Stimulated activated naive CD4-positive, alpha-beta T cell treated with Interleukin-2 at 50 U/mL for 16 hours (primary cell): ENCODE measurements at places on chromosomes 7 and 10.

DNA sequence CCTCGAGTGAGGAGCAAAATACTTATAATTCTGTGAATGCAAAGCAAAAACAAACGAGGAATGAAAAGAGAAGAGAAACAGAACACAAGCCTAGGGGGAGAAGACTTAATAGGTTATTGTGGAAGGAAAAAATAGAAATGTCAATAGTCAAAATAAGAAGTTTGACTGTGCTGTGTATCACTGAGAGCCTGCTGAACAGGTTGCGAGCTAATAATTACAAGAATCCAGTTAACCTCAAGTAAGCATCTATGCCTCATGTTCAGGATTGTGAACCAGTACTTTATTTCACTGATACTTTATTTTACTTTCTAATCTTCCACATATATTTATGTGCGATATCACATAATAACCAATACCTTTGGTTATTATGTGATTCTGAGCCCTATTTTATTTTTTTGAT is 316.7 kb downstream of the OTUD1 start:
- DNase-seq, result no peak

DNA sequence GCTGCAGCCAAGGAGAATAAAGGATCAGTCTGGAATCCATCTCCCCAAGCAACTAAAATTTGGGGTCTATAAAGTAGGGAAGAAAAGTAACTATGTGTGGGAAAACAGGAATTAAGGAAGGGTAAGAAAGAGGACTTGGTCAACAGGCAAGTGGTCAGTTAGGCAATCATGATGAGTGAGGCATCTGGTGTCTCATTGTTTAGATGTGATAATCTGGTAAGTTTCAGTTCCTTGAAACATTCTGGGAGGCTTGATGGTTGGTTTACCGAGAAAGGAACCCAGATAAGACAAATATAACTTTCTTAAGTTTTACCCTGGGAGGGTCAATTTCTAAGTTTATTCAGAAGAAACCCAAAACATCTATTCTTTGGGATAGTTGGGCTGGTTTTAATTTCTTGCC is 22.3 kb downstream of the HYAL4 start:
- DNase-seq, result no peak

DNA sequence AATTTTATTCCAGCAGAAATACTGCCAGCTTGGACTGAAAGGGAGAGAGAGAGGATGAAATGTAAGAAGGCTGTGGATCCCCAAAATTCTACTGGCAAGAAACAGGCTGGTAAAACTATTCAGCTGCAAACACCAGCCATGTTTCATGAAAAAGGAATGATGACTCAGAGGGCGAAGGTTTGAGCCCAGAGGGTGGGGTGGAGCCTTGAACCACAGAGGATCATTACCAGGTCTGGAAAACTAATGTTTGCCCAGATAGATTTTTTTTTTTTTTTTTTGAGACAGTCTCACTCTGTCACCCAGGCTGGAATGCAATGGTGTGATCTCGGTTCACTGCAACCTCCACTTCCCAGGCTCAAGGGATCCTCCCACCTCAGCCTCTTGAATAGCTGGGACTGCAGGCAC is 41.7 kb upstream of the NRF1 start:
- DNase-seq, result no peak

- DNase-seq, result no peak
Measured at GRCh38 chr10:65501259-65501658, 1424.6 kb upstream of the LRRTM3 start.

DNA sequence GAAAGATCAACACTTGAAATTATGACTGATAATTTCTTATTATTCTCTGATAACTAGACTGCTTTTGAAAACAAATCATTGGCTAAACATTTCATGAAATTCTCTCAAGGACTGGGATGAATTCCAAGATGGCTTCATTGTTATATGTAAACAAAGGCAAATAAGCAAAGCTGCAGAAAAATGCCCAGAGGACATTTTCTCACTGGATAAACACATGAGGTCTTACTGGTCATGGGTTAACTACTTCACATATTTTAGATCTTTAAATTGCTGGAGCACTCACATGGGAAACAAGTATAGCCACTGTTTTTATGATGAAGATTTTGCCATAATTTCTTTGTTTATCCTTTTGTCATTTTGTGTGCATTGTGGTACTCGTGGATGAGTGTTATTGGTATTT is 239.1 kb downstream of the PHF14 start:
- no peak for DNase-seq

DNA sequence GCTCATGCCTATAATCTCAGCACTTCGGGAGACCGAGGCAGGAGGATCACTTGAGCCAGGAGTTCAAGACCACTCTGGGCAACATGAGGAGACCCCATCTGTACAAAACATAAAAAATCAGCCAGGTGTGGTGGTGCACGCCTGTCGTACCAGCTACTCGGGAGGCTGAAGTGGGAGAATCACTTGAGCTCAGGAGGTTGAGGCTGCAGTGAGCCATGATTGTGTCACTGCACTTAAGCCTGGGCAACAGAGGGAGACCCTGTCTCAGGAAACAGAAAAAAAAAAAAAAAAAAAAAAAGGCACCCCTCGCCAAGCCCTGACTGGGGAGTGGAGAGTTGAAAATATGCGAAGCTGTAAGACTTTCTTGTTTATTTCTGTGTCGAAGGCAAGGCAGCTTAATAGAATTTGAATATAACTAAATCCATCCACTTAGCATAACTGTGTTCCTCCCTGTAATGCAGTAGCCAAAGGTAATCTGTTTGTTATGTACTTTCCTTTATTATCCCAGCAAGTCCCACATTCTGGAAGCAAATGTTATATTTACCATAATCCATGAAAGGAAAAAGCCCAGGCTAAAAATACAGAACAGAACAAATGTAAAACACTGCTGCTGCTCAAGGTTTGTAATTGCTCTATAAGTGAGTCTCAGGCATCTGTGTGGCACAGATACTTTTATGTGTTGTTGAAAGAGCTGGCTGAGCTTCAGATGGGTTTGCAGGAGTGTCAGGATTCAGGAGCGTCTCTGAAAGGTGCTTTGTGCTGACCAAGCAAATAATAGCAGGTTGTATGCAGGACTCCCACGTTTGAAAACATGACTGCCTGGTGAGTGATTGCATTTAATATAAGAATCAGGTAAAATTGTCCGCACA is 127.2 kb downstream of the CELF2 start:
- no peak for DNase-seq

- DNase-seq, result no peak
Measured at GRCh38 chr7:25964483-25964991, 187.5 kb upstream of the NFE2L3 start.

- DNase-seq, result no peak
Measured at GRCh38 chr10:110717781-110718589, 73.8 kb downstream of the RBM20 start.

DNA sequence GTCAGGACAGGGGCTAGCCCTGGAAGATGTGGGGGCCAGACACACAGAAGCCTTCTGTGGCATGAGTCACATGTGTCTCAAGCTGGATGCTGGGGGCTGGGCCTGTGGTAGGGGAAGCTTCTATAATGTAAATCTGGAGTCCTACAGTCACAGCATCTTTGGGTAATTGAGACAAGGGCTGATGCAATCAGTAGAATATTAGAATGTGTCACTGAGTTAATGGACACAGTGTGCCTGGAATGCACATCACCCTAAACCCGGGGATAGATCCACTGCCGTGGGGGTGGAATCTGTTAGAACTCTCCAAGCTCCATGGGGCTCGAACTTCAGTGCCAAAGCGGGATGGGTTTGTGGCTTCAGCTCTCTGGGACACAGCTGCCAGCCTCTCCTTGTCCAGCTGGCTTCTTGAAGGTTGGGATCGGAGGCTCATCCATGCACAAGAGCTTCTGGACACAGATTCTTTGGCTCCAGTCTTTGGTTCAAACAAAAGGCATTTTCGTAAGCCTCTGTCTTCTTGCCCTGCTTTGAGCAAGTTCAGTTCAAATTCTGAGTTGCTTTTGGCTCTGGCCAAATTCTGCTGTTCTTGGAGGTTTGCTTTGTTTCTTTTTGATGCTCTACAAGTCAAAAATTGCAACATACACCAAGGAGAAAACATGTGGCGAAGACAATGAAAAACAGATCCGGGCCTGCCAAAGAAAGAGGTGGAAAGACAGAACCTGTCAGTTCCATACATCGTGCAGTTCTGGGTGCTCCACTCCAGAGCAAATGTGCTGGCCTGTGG is 194.8 kb upstream of the ZNF32 start:
- no peak for DNase-seq

DNA sequence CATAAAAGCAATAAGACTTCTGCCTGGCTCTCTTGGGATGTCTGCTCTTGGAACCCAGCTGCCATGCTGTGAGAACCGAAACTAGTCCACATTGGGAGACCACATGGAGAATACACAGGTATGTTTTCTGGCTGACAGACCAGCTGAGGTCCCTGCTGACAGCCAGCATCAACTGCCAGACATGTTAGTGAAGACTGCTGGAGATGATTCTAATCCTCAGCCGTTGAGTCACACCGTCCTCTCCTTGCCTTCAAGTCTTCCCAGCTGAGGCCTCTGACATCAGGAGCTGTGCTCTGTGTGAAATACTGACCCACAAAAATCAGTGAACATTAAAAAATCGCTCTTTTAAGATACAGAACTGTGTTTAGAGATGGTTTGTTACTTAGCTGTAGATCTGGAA is 36.9 kb upstream of the AGR2 start:
- DNase-seq, result no peak

- DNase-seq, result no peak
Measured at GRCh38 chr7:155916926-155917655, 104.8 kb upstream of the SHH start.

DNA sequence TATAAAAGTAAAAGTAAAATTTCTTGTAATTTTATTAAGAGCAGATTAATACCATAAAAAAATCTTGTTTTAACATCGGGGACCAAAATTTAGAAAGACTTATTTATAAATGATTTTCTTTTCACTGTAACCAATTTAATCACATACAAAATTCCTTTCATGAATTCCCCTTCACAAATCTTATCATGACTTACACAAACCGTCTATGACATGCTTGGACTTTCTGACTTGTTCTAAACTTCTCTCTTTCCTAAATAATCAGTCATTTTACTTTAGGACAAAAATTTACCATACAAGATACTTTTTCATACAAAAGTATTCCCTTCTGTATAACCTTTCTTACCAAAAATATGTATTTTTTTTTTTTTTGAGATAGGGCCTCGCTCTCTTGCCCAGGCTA is 9.3 kb downstream of the CROT start:
- DNase-seq, result no peak

GRCh38 chr7:80346704-80347103 is 165.2 kb downstream of the GNAT3 start:
- DNase-seq, result no peak

DNA sequence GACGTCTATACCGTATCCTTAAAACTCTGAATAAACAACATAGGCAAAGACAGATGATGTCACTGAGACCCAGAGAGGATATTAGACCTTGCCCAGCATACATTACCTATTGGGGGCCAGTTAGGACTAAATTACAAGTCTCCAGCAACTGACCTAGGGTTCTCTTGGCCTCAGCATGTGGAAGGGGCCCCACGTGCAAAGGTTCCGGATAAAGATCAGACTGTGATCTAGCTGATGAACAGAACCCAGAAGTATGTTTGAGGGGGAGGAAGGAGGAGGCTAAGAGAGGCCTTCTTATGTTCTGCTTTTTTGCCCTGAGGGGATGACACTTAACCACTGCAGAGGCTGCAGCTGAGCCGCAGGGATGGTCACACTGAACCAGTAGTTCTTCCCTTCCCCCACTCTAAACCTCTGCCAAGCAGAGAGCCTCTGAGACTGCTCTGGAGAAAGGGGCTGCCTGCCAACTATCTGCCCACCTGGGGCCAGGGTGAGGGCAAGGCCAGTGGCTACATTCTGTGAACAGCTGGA is 24.0 kb upstream of the KMT2C start:
- DNase-seq, result no peak

- DNase-seq, result no peak
Measured at GRCh38 chr7:13151978-13152377, 464.5 kb downstream of the ARL4A start.

DNA sequence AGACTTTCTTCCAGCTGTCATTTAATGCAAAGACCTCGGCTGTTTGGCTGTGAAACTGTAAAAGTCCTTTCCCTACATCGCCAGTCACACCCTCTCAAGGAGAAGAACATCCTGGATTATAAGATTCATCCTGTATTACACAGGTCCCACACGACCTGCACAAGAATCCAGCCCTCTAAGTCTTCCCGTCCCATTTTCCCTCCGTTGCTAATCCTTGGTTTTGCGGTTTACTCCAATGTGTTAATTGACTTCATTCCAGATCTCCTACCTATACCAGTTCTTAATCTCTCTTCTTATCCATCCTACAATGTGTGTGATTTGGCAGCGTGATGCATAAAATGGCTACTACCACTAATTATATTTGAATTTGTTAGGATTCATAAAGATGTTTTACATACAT is 110.4 kb downstream of the COL28A1 start:
- DNase-seq, result no peak

- DNase-seq, result no peak
Measured at GRCh38 chr10:86450806-86451603, 70.6 kb downstream of the WAPL start.

GRCh38 chr10:75230600-75231038 is 5.1 kb downstream of the COMTD1 start:
- peak; percentile 89 for DNase-seq

DNA sequence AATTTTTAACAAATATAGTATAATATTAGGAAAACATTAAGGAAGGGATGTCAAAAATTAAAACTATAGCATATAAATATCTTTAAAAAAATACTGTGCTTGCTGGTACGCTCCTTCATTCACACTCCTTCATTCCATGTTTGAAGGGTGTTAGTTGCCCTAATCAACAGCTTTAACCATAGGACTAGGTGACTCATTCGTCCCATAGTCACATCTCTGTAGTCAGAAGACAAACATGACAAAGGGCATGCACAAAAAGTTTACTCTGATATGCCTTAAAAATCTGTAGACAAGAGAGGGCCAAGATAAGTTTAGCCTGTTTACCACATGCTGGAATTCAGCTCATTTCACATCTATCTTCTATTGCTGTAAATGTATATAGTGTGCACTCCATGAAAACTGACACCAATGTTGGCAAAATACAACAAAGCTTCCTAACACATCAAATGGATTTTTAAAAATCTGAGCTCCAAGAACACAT is 646 bp downstream of the FAM13C start:
- no peak for DNase-seq

DNA sequence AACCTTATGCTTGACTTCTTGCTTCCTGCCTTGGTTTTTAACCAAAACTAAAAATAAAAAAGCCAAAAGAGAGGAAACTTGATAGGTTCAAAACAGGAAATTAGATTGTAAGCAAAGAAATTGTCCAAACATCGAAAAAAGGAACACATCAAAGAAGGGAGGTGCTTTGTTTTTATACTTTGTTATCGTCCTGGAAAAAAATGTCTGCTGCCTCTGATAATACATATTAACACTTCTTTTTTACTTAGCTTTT is 286.6 kb upstream of the C7orf33 start:
- DNase-seq, result no peak

- DNase-seq, result peak; percentile 53
Measured at GRCh38 chr7:150451097-150451793, 815 bp downstream of the GIMAP8 start.

- no peak for DNase-seq
Measured at GRCh38 chr7:16404636-16405035, 16.7 kb downstream of the CRPPA start.
